ENCODE measurements at places on chromosomes 6 and 20.

DNA sequence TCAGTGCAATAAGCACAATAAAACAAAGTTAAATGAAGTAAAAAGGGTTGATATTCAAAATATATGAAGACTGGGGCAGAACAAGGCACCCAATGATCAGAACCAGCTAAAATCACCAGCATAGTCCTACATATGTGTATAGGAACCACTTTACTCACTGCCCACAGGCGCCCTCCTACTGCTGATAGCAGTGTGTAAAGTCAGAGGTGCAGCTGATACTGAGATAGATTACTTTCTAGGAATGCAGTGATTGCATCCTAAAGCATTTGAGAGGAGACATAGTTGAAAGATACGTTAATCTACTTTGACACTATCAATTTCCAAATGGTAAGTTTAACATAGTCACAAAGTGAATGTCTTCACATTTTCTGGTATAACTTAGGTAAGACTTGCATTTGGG, 161.1 kb upstream of the MCHR2 start:
- DNase-seq: no peak

- DNase-seq: no peak
Observed at GRCh38 chr6:163243692-163244589, 170.6 kb upstream of the QKI start.

GRCh38 chr20:52529826-52530225, 338.2 kb upstream of the ZFP64 start:
- DNase-seq: no peak

DNA sequence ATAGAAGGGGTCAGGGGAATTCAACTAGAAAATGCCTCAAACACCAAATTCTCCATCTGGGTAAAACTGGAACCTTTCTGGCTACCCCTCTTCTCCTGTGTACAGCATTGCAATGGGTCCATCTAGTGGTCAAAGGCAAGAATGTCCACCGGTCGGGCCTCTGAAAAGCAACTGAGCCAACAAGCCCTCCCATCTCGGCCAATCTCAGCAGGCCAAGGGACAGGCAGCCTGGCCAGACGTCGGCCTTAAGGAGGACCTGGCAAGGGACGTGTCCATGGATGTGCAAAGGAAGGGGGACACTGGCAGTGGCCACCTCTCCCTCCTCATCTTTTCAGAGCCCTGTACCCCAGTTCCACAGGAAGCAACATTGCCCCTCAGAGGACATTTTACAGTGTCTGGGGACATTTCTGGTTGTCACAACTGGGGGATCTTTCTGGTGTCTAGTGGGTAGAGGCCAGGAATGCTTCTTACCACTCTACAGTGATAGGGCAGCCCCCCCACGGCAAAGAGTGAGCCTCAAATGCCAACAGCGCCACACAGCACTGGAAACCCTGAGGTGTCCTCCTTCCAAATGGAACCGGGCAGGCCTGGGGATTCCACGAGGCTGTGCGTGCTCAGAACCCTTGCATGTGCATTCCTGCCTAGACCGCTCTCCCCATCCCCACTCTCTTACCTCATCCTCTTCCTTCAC, 99.8 kb upstream of the FOXA2 start:
- peak; percentile 34 for DNase-seq

GRCh38 chr6:55578537-55579363, at the start of gene HMGCLL1:
Gene HMGCLL1 (minus strand): TSS chr6:55579192. CDS start chr6:55579055, 137 bp downstream.
- peak; percentile 3 for DNase-seq

DNA sequence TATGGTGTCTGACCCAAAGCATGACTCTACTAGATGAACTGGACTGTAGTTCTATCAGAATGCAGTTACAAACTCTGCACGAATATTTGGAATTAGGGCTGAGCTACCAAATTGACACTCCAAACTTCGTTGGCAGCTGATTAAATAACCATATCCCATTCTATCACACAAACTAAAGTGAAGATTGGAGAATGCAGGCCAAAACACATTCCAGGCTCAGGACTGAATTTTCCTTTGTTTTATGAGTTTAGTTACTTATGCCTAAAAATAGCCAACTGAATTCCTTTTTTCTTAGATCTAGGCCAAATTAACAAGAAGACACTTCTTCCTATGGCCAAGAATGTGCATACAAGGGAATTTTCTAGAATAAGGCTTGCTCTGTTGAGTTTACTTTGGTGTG, 9.7 kb upstream of the KIAA0408 start:
- DNase-seq: no peak

- DNase-seq: no peak
Observed at GRCh38 chr20:38791291-38791690, 14.2 kb upstream of the PPP1R16B start.

DNA sequence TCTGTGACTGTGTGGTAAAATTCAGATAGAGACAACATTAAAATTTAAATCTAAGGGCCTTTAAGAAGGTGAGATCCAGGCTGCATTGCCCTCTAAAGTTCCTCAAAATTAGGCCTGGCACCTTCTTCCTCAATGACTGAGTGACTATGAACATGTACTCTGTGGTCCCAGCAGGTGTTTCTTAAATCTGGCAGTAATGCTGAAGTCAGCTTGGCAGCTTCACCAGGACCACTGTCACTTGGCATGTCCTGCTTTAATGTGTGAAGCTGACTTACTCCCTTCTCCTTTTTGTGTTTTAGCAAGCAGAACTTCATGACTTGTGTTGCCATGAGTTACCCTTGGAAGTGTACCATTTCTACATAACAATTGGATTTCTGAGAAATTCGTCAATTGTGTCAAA, 141.7 kb downstream of the NKAIN2 start:
- DNase-seq: no peak

DNA sequence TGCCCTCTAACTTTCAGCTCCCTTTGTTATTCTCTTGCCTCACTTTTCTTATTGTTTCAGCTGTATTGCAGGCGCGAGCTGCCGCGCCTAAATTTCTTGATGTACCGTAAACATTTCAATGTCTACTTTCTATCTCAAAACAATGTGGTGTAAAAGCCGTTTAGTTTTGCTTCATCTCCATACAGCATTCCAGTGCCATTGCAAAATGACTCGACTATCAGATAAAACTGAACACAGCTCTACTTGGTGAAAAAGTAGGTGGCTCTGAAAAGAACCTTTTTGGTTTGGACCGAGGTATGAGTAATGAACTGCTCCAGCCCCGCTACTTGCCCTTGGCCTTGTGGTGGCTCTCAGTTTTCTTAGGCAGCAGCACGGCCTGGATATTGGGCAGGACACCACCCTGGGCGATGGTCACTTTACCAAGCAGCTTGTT, 74.6 kb downstream of the OR2B2 start:
- no peak for DNase-seq

- DNase-seq: no peak
Observed at GRCh38 chr6:55918639-55919038, 43.2 kb upstream of the BMP5 start.

- no peak for DNase-seq
Observed at GRCh38 chr20:41573955-41574354, 44.2 kb downstream of the CHD6 start.

DNA sequence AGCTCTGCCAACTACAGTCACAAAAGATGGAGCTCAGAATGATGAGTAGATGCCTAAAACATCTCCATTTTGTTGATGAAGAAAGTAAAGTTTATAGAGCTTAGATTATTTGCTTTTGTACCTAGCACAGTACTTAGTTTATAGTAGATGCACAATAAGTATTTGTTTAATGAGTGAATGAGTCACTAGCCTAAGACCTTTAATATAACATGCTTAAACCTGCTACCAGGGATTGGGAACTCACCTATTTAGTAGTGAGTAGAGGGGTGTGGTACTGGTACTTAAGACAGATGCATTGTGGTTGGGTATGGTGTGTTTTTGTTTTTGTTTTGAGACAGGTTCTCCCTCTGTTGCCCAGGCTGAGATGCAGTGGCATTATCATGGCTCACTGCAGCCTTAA, 35.8 kb downstream of the TRIM38 start:
- no peak for DNase-seq

GRCh38 chr6:129710450-129711270, 683 bp upstream of the ARHGAP18 start:
- no peak for DNase-seq

DNA sequence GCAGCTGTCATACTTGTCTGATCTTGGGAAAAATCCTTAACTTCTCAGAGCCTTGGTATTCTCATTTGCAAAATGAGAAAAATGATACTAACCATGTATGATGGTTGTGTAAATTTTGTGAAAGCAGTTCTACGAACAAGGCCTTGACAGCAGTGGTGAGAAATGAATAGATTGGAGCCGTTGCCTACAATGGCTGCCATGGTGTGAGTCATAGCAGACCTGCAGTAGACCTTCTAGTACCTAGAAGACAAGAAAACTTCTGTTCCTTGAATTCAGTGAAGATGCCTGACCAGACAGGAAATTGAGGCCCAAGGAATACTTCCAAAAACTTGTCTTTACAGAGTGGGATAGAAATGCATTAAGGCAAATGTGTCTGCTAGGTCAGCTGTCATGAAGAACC, 338.9 kb downstream of the QKI start:
- DNase-seq: no peak

DNA sequence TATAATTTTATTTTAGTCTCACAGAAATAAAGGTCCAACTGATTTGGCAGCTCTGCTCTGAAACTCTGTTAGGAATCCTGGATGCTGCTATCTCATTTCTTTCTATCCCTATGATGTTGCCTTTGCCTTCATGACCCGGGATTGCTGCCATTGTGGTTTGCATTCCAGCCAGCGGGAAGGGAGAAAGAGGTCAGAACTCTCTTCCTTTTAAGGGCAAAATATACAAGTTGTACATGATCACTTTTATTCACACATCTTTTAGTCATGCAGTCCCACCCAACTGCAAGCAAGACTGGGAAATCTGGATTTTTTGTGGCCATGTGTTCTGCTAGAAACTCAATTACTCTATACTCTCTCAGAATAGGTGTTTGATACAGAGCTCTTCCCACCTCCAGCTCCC, 263.1 kb upstream of the ZFP64 start:
- no peak for DNase-seq

GRCh38 chr20:13852306-13852705, 67.5 kb downstream of the NDUFAF5 start:
- DNase-seq: no peak

GRCh38 chr20:42350521-42350920, 732.3 kb upstream of the CHD6 start:
- no peak for DNase-seq

DNA sequence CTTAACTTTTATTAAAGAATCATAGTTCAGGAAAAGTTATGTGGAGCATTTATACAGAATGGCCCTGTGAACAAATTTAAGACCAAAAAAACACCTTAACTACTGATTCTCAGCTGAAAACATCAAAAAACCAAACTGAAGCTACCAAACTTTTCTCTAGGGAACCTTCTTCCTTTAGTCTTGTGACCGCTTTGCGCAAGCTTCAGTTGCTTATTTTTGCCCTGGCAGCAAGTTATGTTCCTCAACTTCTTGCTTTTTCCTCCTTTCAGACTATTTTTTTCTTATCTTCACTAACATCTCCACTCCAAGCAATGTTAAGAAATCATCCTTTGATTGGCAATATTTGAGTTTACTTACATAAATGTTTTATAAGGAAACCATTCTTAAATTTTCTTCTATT, 100.1 kb downstream of the MYB start:
- no peak for DNase-seq

DNA sequence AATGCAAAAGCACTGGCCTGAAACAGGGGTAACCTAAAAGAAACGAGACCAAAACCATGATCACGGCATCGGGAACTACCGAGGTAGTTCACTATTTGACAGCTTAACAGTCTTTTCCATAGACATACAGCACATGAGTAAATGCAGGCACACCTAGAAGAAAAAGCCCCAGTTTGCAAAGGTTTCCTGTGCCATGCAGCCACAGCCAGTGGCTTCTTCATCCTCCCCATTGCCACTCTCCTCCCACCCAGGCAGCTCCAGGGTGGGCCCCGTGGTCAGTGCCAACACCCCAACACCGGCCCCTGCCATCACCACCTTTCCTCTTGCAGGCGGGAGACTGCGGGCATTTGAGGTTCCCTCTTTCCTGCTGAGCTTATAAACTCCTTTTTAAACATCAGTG, 115.4 kb downstream of the SLC23A2 start:
- DNase-seq: no peak

DNA sequence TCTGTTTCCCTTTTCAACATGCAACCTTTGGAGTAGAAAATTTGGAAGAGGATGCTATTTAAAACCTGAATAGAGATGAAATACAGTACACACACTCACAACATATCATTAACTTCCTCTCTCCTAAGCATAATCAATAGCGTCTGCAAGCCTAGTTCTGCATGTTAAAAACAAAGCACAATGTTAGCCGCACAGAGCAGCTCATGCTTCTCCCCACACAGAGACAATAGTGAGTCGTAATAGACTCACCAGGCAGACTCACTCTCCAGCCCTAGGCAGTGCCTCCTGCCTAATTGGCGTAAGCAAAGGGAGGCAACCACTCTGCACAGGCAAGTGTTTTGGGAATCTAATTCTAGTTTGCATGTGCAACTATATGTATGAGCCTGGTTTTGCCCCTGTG, 45.8 kb upstream of the ARID1B start:
- no peak for DNase-seq

DNA sequence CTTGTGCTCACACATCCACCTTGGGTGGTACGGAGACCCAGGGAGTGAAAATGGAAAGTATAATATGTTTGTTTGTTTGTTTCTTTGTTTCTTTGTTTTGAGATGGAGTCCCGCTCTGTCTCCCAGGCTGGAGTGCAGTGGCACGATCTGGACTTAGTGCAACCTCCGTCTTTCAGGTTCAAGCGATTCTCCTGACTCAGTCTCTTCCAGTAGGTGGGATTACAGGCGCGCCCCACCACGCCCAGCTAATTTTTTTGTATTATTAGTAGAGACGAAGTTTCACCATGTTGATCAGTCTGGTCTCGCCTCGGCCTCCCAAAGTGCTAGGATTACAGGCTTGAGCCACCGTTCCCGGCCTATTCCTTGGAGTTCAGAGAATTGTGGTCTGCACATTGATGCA, 115.4 kb downstream of the TRIM27 start:
- DNase-seq: no peak

DNA sequence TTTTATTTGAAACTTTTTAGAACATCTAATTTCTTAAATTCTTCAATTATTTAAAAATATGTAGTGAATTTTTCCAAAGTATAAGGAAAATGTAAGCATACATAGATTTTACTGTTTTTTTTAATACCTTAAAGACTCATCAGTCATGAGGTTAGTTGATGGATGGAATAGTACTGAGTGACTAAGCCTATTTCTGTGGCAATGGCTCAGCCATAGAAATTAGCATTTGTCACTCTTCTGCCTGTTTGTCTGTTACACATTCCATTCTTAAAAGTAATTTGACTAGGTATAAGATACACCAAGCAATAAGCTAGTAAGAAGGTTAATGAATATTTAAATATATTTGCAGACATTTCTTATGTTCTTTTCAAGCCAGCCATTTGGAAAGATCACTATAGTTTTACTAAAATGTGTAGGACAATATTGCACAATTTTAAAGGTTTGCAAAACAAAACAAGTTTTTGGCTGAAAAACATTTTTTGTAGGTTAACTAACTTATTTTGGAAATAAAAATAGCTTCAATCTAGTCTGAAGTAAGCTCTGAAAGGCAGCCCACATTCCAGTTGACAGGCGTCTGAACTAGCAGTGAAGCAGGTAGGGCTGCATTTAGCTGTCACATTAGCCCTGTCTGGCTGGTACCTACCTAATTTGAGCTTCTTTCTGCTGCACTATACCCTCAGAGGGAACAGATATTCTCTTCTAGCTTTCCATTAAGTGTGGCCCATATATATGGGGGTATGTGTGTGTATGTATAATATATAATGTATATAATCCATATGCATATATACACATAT, 385.7 kb downstream of the GRIK2 start:
- no peak for DNase-seq
